Psoas muscle (tissue), 8 donors: ENCODE measurements at places on chromosomes 12 and 14. TPM values are rescaled to one million over a fixed set of nuclear protein-coding genes. Genes with fewer than 3 reads are reported as not detected.

Gene CD4
- 3.8 TPM for total RNA-seq

Gene FOXM1
- total RNA-seq = not detected

Gene KRT79
- total RNA-seq = not detected

Gene MFAP5
- total RNA-seq = 20.9 TPM

Gene LMO3
- total RNA-seq = 0.74 TPM

- peak overlapping the region; percentile 65 for H3K27ac ChIP-seq
- no peaks in the 10 kb centered on the region for H3K27me3 ChIP-seq
- H3K4me1 ChIP-seq = peaks cover 54% of the 10 kb centered on the region
- no peak for DNase-seq
Observed at GRCh38 chr12:12538535-12538934, 24.1 kb downstream of the DUSP16 start.

DNA sequence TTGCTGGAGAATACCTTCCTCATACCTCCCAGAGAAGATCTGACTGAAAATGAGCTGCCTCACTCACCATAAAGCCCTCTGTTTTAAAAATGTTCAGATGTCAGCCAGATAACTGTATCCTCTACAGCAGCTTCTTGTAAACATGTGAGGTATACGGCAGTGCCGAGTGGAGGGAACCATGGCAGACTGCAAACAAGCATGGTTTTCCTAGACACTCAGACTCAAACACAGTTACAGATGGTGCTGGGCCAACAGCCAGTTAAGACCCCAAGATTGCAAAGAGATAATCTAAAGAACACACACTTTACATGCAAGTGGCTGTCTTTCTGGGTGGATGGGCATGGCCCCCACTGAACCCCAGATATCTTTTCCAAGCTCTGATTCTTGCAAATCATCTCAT is 16.6 kb upstream of the CCDC177 start:
- H3K27ac ChIP-seq = no peak overlapping the region
- H3K27me3 ChIP-seq = no peaks in the 10 kb centered on the region
- no peaks in the 10 kb centered on the region for H3K4me1 ChIP-seq

DNA sequence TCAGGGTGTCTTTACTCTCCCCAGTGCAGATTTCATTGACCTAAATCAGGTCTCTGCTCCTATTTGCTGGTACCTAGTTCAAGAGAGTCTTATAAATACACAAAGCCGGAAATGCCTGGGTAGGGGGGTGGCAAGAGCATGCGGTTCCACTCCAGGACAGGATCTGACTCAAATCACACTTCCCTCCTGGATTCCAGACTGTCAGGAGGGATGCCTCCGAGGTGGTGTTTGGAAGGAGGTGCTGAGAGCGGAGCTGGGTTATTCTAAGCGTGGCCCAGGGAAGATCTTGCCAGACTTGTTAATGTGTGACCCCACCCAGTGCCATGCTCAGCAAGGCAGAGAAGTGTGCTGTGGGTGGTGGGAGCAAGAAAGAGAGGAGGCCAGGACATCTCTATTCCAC is 49.8 kb downstream of the B4GALNT3 start:
- H3K36me3 ChIP-seq = no peaks in the 10 kb centered on the region
- no peaks in the 10 kb centered on the region for H3K4me1 ChIP-seq
- DNase-seq = no peak
- H3K27me3 ChIP-seq = no peaks in the 10 kb centered on the region
- H3K27ac ChIP-seq = no peak overlapping the region

GRCh38 chr14:86596024-86596423 is 1066.1 kb downstream of the FLRT2 start:
- H3K4me3 ChIP-seq = no peak overlapping the region
- DNase-seq = no peak
- H3K4me1 ChIP-seq = no peaks in the 10 kb centered on the region
- no peaks in the 10 kb centered on the region for H3K27me3 ChIP-seq

DNA sequence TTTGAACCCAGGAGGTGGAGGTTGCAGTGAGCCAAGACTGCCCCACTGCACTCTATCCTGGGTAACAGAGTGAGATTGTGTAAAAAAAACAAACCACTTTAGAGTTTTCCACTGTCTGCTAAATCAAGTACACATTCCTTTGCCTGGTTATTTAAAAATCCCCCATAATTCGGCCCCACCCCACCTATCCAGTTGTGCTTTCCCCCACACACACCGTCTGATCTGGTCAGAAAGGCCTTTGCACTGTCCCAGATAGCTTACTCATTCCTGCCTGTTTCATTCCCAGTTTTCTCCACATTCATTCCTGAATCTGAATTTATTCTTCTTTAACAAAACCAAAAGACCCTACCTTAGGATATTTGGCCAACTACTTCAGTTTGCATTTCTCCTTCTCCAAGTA is 29.5 kb downstream of the NINJ2 start:
- no peaks in the 10 kb centered on the region for H3K36me3 ChIP-seq
- no peaks in the 10 kb centered on the region for H3K27me3 ChIP-seq
- H3K4me3 ChIP-seq = no peak overlapping the region

DNA sequence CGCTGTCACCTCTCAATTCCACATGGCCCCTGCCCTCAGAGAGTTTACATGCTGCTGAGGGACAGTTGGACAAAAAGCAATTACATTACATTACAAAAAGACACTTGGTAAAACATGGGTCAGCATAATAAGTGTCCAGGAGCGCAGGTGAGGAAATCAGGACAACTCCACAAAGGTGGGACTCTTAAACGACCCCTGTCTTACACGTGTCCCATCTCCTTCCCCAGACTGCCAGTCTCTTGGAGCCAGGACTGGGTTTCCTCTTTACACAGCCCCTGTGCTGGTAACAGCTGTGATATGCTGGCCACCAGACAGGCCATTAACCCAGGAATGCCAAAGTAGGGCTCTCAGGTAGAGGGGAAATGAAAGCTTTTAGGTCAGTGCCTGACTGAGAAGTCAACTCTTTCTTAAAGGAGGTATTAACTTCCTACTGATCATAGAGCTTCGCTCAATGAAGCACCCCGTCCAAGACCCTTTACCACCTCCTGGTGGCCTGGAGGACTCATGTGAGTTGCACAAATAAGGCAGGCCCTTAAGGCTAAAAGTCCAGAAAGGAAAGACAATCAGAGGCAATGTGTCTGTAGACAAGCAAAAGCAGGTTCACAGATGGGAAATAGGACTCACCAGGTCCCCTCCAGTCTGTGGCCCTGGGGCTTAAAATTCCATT is 55.5 kb downstream of the ANO2 start:
- no peaks in the 10 kb centered on the region for H3K36me3 ChIP-seq
- H3K27ac ChIP-seq = no peak overlapping the region
- H3K4me1 ChIP-seq = no peaks in the 10 kb centered on the region
- no peak for DNase-seq
- H3K4me3 ChIP-seq = no peak overlapping the region

DNA sequence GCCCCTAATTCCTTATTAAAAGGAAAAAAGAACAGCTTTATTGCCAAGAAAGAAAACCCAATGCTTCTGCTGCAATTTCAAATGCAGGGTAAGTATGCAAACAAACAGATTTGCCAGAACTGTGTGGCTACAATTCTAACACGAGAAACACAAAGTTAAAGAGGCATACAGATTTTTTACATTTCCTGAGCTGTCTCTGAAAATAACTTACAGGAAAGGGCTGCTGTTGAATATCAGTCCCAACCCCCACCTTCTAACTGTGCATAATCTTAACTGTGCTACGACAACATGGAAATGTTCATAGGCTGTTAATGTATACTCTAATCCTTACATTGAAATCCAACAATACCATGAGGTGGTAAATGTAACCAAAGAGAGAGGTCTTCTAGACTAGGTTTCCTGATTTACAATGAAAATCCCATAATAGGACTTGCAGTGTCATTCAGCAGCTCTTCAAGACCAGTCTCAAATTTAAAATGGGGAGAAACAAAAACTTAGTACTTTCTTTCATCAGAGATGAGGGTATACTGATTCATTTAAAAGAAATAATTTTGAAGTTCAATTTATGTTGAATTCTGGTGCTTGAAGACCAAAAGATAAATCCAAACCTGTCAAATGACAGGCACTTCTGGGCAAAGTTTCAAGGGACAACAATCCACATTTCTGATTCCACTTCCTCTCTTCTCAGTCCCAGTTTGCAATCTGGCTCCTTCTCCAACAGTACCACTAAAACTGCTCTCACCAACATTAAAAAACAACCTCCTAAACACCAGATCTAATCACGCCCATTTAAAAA is 14.4 kb downstream of the FGD6 start:
- H3K4me3 ChIP-seq = no peak overlapping the region
- H3K4me1 ChIP-seq = peaks cover 11% of the 10 kb centered on the region
- no peak for DNase-seq

- DNase-seq = peak; percentile 77
- H3K27me3 ChIP-seq = peaks cover 57% of the 10 kb centered on the region
- peak overlapping the region; percentile 67 for H3K4me3 ChIP-seq
- no peaks in the 10 kb centered on the region for H3K36me3 ChIP-seq
- H3K4me1 ChIP-seq = peaks cover 40% of the 10 kb centered on the region
Observed at GRCh38 chr12:48002773-48003218, 1.5 kb downstream of the COL2A1 start.

DNA sequence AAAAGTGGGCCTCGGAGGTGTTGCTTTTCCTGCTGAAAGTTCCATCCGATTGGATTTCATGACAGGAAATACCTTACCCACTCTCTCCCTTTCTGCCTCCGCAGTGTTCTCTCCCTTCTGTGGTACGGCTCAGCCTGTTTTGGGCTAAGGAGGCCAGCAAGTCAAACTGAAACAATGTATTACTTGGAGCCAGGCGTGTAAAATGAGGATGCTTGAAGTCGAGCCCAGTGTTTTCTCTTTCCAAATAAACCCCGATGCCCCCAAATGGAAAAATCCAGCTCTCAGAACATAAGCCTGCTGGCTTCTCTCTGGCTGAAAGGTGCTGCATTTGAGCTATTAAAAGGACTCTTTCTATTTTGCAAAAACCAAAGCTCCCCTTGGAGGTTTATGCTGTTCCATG is 124.7 kb downstream of the ZNF664 start:
- H3K27ac ChIP-seq = no peak overlapping the region
- no peaks in the 10 kb centered on the region for H3K36me3 ChIP-seq
- H3K27me3 ChIP-seq = peaks cover 5% of the 10 kb centered on the region
- no peak overlapping the region for H3K4me3 ChIP-seq

DNA sequence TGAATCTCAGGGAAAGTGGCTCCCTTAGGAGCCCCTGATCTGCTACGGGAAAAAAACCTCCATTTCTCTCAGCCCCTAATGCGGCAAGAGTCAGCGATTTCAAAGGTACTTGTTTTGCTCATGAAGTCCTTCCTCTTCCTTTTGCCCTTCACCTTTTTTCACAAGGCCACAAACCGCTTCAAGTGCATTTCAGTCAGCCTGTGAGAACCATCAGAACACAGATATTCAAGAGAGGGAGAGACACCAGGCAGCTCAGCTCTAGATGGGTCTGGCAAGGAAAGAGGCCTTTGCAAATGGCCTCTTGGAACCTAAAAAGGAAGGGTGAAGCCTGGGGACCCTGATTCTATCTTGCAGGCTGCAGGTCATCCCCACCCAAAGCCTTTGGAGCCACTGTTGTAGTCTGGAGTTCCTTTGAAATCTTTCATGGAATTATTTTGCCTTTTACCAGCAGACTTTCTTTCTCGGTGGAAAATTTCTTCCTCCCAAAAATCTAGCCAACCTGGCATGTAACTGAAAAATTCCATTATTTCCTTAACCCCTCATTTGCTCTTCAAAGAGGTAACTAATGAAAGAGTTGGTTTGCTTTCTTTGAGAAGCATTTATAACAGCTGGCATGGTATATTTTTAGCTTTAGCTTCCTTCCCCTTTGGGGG is 145.0 kb downstream of the SAMD4A start:
- H3K4me3 ChIP-seq = peak overlapping the region; percentile 12
- no peaks in the 10 kb centered on the region for H3K36me3 ChIP-seq
- DNase-seq = no peak
- H3K4me1 ChIP-seq = peaks cover 76% of the 10 kb centered on the region
- H3K27me3 ChIP-seq = no peaks in the 10 kb centered on the region

GRCh38 chr12:108516511-108517275 is 1.6 kb downstream of the FICD start:
- peaks cover 11% of the 10 kb centered on the region for H3K4me1 ChIP-seq
- H3K36me3 ChIP-seq = peaks cover 48% of the 10 kb centered on the region
- DNase-seq = no peak
- H3K27ac ChIP-seq = no peak overlapping the region
- no peak overlapping the region for H3K4me3 ChIP-seq

- H3K4me1 ChIP-seq = no peaks in the 10 kb centered on the region
- no peaks in the 10 kb centered on the region for H3K27me3 ChIP-seq
- no peak for DNase-seq
- H3K4me3 ChIP-seq = no peak overlapping the region
- H3K36me3 ChIP-seq = no peaks in the 10 kb centered on the region
Observed at GRCh38 chr12:81245458-81245857, 167.6 kb downstream of the ACSS3 start.

DNA sequence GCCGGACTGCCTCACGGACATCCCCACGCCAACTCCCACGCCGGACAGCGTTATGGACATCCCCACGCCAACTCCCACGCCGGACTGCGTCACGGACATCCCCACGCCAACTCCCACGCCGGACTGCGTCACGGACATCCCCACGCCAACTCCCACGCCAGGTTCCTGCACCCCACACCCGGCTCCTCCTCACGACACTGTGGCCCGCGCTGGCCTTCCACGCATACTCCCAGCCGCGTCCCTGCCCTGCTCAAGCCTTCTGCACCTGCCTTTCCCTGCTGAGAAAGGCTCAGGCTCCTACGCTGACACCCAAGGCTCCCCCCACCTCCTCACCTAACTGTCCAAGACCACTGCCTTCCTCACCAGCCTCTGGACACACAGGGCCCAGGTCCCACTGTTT is 9.7 kb downstream of the CACNA2D4 start:
- no peaks in the 10 kb centered on the region for H3K36me3 ChIP-seq
- H3K4me1 ChIP-seq = peaks cover 19% of the 10 kb centered on the region
- no peaks in the 10 kb centered on the region for H3K27me3 ChIP-seq
- H3K4me3 ChIP-seq = no peak overlapping the region
- no peak overlapping the region for H3K27ac ChIP-seq
